Spleen (tissue), 13 donors: ENCODE measurements at places on chromosomes 6 and 20. TPM values are rescaled to one million over a fixed set of nuclear protein-coding genes. Genes with fewer than 3 reads are reported as not detected.
A peak's percentile ranks its signal among the peaks of the same experiment; 100 is the strongest.

DNA sequence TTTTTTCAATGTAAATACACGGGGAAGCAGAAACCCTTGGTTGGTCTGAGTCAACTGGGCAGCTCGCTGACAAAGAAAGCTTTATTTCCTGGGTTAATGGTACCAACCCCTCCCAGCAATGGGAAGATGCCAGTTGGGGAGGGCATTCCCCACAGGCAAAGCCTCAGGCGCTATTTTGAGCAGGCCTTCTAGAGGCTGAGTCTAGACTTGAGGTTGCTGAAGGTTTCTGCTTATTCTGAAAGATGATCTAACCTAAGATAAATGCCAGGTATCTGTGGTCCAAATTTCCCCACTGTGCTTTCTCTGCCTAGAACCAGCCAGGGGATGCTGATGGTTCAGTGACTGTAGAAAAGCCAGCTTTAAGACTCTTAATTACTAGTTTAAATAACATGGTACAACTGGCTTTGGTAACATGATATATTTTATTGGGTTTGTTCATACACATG lies 172.5 kb upstream of the JARID2 start:
- no peak overlapping the region for H3K27ac ChIP-seq
- no peaks in the 10 kb centered on the region for H3K36me3 ChIP-seq
- no peaks in the 10 kb centered on the region for H3K27me3 ChIP-seq
- no peak for DNase-seq
- H3K4me1 ChIP-seq, result no peaks in the 10 kb centered on the region

DNA sequence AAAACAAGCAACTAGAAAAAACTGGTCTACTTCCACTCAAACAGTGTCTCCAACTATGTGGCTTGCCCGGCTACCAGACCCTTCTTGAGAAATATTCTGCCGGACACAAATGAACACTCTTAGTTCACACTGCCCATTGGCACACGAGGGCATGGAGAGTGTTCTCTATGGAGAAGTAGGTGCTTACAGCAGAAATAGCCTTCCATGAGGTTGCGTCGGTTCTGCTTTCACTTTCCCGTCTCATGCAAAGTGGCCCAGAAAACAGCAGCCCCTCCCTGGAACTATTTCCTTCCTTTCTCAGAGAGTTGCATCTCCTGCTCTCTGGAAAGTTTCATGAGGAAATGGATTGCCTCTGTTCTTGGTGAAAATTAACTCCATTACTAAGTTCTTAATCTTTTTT lies 9.5 kb upstream of the HLA-DOA start:
- no peaks in the 10 kb centered on the region for H3K27me3 ChIP-seq
- H3K36me3 ChIP-seq, result no peaks in the 10 kb centered on the region
- H3K4me1 ChIP-seq, result peaks cover 46% of the 10 kb centered on the region
- no peak overlapping the region for H3K4me3 ChIP-seq
- DNase-seq, result peak; percentile 91
- H3K27ac ChIP-seq, result peak overlapping the region; percentile 93

GRCh38 chr6:118029967-118030366 lies 122.9 kb downstream of the SLC35F1 start:
- no peak overlapping the region for H3K27ac ChIP-seq
- no peaks in the 10 kb centered on the region for H3K36me3 ChIP-seq
- H3K4me1 ChIP-seq, result no peaks in the 10 kb centered on the region
- H3K4me3 ChIP-seq, result no peak overlapping the region

- H3K36me3 ChIP-seq, result no peaks in the 10 kb centered on the region
- no peaks in the 10 kb centered on the region for H3K4me1 ChIP-seq
- no peak overlapping the region for H3K4me3 ChIP-seq
- H3K27me3 ChIP-seq, result no peaks in the 10 kb centered on the region
Observed at GRCh38 chr6:80440496-80441115, 334.1 kb downstream of the BCKDHB start.

DNA sequence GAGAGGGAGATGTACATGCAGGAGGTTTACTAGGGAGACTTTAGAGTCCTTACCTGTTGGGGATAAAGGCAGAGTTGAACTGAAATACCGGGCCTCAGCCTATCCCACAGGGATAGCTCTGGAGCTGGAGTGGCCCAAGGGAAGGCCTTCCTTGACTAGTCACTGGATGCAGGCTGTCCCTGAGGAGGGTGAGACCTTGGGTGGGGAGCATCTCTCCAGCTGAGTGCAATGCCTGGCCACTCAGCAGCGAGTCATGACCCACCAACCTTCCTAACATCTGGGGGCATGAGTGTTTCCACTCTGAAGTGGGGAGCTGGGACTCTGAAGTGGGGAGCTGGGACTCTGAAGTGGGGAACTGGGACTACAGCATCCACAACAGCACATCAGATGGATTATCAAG lies 46.1 kb upstream of the ENPP5 start:
- H3K27me3 ChIP-seq, result no peaks in the 10 kb centered on the region
- H3K4me3 ChIP-seq, result no peak overlapping the region
- no peak overlapping the region for H3K27ac ChIP-seq
- H3K36me3 ChIP-seq, result no peaks in the 10 kb centered on the region
- DNase-seq, result no peak

DNA sequence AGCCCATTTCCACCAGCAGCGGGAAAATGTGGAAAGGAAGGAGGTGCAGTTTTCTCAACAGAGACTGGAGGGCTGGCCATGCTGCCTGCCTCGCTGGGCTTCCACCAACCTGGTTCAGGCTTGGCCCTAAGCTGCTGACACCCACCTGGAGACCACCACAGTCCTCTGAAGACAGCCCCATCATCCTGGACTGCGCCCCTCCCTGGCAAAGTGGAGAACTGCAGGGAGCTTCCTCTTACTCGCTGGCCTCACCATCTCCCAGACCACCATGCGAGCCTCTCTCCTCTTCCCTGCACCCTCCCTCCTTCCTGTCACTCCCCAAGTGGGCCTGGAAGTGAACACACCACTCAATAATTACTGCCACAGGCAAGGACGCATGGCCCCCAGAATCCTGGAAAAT lies 71.5 kb downstream of the PSMG4 start:
- peak; percentile 41 for DNase-seq
- H3K27ac ChIP-seq, result peak overlapping the region; percentile 25
- H3K4me1 ChIP-seq, result no peaks in the 10 kb centered on the region
- H3K27me3 ChIP-seq, result no peaks in the 10 kb centered on the region
- H3K4me3 ChIP-seq, result no peak overlapping the region

GRCh38 chr20:49166534-49167449 lies 21.3 kb downstream of the STAU1 start:
- H3K4me1 ChIP-seq, result peaks cover 74% of the 10 kb centered on the region
- H3K27me3 ChIP-seq, result no peaks in the 10 kb centered on the region
- H3K4me3 ChIP-seq, result no peak overlapping the region
- H3K27ac ChIP-seq, result peak overlapping the region; percentile 2
- DNase-seq, result no peak

DNA sequence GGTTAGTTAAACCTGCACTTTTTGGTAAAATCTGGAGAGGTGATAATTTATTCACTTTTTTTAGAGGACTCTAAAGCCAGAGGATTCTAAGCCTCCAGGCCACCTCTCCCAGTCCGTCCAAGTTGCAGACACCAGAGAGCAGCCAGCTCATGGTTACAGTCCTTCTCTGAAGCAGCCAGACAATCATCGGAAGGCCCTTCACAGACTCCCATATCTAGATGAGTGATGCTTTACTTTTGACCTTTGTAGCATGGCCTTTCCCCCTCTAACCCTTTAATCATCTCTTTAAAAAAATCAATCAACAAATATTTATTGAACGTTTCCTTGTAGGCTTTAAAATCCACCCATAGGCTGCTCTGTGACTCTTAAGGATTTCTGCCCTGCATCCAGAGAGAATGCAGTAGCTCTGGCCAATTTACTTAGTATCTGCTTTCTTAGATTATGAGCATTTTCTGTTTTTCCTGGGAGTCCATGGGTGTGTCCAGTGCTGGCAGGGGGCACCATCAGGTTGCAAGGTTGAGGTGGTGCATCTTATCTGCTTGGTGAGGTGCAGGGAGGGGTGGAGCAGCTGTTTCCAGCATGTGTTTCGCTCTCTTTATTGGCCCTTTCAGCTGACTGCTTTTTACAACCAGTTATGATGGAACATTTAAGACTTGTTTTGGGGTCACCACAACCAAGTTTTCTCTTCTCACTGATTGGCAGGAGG lies 58.6 kb downstream of the JARID2 start:
- no peak overlapping the region for H3K27ac ChIP-seq
- DNase-seq, result no peak

The SEMG1 gene
- not detected for total RNA-seq

The LY6G6C gene
- total RNA-seq, result not detected

The SIRPA gene
- total RNA-seq, result 48.0 TPM

The ZNF311 gene
- total RNA-seq, result 0.67 TPM

The HUS1B gene
- 4.4 TPM for total RNA-seq
